Jurkat, Clone E6-1 (cell line): ENCODE measurements at places on chromosomes 7 and 10.

DNA sequence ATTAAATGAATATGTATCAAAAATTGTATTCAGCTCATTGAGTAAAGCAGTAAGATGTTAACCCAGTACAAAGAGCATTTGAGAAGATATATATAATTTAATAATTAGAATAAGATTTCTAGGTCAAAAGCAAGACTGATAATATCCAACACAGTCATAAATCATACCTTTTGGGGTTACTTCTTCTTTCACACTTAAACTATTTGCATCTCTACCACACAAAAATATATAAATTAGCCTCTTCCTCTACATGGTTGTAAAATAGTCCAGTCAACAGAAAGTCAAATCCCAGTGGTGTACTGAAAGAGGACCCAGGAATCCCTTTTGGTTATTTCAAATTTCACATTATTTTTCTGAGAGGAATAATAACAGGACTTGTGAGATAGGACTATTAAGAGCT, 204.6 kb upstream of the INHBA start:
- no peak for DNase-seq

GRCh38 chr7:82527851-82528250, 84.3 kb upstream of the CACNA2D1 start:
- DNase-seq, result no peak

DNA sequence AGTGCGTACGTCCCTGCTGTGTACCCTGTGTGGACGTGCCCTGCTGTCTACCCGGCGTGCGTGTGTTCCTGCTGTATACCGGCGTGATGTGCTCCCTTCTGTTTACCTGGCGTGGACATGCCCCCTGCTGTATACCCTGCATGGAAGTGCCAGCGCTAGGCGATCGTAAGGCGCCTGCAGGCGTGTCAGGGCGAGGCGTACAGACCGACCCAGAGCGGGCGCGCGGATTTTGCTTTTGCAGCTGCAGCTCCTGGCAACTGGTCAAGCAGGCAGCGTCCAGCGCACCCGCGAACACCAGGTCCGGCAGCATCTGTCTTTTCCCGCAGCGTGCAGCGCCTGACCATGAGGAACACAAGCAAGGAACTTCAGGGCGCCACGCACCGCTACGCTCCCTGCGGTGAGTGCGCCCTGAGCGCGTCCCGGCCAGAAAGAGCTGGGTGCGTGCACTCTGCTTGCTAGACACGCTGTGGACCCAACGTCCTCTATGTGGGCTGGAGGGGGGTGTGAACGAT, 680 bp downstream of the C7orf57 start:
- DNase-seq, result no peak

- DNase-seq, result no peak
Measured at GRCh38 chr10:13681095-13681494, 94.3 kb downstream of the PRPF18 start.

GRCh38 chr10:62580396-62580795, 206.2 kb downstream of the ZNF365 start:
- no peak for DNase-seq

- DNase-seq, result no peak
Measured at GRCh38 chr7:93933156-93933555, 11.6 kb downstream of the GNG11 start.

GRCh38 chr7:26477381-26477990, 185.8 kb downstream of the SNX10 start:
- DNase-seq, result no peak

GRCh38 chr10:75165684-75166622, 44.6 kb upstream of the VDAC2 start:
- DNase-seq, result peak; percentile 65

GRCh38 chr10:86165666-86166065, 200.9 kb downstream of the GRID1 start:
- DNase-seq, result no peak

DNA sequence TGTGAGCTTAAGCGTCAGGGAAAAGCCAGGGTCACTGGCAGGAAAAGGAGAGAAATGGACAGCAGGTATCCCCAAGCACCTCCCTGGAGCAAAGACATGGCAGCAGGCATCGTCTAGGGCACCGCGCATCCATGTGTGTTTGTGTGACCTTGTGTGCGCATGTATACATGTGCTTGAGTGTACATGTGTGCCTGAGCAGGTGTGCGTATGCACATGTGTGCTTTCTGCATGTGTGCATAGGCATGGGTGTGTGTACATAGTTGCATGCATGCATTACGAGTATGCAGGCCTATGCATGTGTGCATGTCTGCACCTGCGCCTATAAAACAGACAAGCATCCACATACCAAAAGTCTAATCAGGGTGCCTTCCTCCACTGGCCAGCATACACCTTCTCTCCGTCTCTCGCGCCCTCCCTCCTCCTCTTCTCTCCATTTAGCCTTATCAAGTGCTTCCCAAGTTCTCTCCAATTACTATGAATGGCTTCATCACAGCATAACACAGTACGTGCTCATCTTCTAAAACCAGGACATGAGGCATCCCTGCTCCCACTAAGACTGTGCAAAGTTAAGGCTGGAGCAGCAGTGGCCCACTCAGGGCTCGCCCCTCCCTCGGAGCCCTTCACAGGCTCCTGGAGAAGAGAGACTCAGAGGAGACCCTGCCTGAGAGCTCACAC, 30.6 kb downstream of the RASGEF1A start:
- no peak for DNase-seq

- no peak for DNase-seq
Measured at GRCh38 chr7:140393756-140394306, 4.5 kb downstream of the SLC37A3 start.

DNA sequence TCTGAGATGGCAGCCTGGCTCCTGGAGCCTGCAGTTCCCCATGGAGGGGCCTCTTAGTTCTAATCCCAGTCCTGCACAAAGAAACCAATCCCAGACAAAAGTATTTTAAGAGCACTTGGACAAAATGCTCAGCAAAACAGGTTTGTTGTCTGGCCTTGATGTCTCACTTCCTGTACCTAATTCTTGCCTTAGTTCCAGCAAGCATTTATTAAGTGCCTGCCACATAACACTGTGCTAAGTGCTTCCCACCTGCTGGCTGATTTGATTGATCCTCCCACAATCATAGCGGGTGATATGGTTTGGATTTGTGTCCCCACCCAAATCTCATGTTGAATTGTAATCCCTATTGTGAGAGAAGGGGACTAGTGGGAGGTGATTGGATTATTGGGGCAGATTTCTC, 65.7 kb upstream of the HABP2 start:
- DNase-seq, result no peak

- DNase-seq, result no peak
Measured at GRCh38 chr7:147523056-147523455, 1067.5 kb upstream of the C7orf33 start.

DNA sequence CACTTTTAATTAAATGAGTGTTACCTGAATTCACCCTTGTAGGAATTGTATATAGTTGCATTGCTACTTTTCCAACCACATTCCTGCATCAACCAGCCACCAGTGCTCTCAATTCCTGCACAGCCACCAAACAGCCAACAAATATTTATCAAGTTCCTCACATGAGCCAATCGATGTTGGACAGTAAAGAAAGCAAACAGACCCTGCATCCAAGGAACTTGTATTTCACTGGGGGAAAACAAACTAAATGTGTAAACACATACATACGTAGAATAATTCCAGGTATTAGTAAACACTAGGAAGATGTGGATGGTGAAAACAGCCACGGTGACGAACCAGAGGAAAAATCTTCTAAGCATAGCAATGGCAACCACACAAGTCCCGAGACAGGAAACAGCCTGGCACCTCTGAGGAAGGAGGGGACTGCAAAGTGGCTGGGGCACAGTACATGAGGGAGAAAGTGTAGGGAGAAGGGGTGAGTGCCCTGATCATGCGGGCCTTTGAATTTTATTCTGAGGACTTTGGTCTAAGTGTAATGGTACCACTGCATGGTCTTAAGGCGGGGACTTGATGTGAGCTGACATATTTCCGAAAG, 111.2 kb downstream of the XRCC2 start:
- DNase-seq, result no peak

DNA sequence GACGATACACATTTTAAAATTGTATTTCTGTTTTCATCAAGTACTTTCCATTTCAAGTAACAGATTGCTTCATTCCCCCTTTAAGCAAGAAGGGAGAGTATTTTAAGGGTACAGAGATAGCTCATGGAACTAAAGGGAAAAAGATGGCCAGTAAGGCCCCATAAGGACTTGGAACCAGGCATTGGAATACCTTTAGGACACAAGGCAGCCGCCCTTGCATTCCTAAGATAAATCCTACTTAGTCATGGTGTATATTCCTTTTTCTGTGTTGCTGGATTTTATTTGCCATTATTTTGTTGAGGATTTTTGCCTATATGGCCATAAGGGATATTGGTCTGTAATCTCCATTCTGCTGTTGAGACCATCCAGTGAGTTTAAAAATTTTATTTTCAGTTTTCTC, 49.2 kb downstream of the BTRC start:
- DNase-seq, result no peak

GRCh38 chr10:118408181-118408580, 66.1 kb upstream of the FAM204A start:
- no peak for DNase-seq

DNA sequence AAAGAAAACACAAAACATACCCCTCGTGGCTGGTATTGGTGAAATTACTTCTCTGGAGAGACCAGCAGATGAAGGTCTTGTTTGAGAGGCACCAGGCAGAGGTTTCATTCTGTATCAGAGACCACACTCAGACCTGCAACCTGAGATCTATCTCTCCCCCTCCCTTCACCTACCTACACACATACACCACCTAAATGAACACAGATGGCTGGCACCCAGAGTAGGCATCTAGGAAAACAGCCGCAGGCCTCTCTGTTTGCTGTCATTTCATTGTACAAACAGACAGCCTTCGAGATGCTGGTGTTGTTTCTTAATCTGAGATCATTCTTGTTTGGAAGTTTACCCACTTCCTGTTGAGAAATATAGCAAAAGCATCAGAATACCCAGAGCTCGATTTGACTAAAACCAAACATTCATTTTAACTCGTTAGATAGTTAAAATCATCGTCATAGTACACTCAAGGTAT, 173.9 kb upstream of the SLC25A13 start:
- DNase-seq, result peak; percentile 17

- no peak for DNase-seq
Measured at GRCh38 chr10:96488161-96488935, 25.4 kb downstream of the TLL2 start.

- DNase-seq, result no peak
Measured at GRCh38 chr10:101028446-101029337, 2.2 kb downstream of the PDZD7 start.
